ENCODE measurements at places on chromosomes 3 and 15.

DNA sequence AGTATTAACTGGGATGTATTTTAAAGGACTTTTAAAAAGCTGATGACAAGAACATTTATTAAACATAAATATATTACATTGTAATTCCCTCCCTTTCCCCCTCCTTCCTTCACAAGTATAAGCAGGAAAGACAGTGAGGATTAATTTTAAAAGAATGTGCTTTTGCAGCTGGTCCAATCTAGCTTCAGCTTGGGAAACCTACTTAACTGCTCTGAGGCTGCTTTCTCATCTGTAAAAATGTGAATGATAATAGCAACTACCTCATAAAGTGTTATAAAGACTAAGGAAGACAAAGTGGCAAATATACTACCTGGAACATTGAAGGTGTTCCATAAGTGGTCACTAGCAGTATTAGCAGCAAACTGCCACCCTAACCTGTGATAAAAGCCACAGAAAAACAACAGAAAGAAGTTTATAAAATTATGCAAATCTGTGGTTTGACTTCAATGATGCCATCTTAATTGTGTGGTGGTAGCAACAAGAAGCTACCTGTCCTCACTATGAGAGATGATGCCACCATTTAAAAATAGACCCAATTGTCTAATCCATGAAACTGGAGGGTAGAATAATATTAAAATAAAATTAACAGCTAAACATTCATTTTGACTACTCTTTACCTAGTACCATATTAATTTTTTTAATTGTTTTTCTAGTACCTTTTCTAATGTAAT is 20.0 kb downstream of the DHX36 start:
- no peak for DNase-seq

DNA sequence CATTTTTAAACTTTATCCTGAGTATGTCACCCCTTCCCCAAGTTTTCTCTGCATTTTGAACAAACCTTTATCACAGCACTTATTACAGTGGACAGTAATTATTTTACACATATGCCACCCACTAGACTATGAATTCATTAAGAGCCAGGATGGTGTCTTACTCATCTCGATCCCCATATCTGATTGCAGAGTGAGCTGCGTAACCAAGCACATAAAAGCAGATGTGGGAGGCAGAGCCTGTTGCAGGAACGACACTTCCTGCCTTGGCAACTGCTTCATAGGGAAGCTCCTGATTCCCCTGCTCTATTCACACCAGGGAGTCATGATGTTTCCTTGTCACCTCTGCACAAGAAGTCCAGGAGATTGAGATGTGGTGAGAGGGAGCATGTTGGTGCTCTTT is 91.1 kb downstream of the MINAR1 start:
- DNase-seq, result no peak

- no peak for DNase-seq
Observed at GRCh38 chr15:26037369-26037768, 174.2 kb upstream of the ATP10A start.

- DNase-seq, result no peak
Observed at GRCh38 chr15:35173444-35174118, 88.5 kb upstream of the NANOGP8 start.

DNA sequence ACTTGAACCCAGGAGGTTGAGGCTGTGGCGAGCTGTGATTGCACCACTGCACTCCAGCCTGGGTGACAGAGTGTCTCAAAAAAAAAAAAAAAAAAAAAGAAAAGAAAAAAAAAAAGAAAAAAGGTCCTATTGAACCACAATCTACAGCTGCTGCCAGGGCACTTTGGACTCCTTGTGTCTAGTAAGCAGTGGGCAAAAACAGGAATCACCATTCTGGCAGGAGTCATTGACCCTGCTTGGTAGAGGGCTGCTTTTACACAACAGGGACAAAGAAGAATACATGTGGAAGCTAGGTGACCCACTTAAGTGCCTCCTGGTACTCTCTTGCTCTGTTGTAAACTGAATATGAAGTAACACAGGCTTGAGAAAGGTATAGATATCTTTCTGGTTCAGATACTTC is 14.6 kb upstream of the PCCB start:
- DNase-seq, result no peak

DNA sequence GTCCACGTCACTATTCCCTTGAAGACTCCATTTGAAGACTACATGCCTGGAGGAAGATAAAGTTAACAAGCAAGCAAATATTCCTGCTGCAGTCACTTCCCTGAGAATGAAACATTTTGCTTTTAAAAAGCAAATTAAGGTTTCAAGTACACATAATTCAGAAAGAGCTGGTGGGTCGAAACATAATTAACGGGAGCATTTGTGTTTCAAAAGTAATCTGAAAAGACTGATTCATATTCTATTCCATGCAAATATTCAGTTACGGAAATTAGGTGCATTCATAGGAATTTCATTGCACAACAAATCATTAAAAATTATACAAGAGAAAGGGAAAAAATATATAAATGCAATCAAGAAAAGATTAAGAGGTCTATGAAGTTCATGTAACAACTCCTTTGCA is 260.9 kb downstream of the NEK10 start:
- DNase-seq, result no peak

GRCh38 chr3:57091521-57092273 is 31.2 kb downstream of the SPATA12 start:
- DNase-seq, result no peak

DNA sequence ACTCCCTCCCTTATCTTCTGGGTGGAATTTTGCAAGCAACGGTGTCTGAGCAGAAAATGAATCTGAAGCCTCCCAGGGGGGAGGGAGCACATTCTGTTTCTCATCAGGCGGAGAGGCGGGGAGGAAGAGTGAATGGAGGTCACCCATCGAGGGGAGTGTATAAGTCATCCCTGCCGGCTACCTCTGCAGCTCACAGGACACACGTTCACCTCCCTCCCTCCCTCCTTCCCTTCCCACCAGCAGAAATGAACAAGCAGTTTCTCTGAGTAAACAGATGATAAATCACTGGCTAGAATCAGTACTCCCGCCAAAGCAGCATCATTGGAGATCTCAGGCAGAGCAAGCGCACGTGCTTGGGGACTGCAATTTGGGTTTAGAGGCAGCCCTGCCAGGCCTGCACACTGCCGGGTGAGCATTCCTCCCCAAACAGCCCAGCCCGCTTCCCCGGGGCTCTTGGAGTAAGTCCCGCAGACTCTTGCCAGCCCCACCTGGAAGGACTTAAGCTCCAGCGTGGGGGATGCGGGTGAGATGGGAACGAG is 38.3 kb downstream of the CPN2 start:
- DNase-seq, result no peak

- no peak for DNase-seq
Observed at GRCh38 chr3:144549166-144549565, 577.5 kb downstream of the DIPK2A start.
